ENCODE measurements at places on chromosomes 12 and 14.
A peak's percentile ranks its signal among the peaks of the same experiment; 100 is the strongest.

DNA sequence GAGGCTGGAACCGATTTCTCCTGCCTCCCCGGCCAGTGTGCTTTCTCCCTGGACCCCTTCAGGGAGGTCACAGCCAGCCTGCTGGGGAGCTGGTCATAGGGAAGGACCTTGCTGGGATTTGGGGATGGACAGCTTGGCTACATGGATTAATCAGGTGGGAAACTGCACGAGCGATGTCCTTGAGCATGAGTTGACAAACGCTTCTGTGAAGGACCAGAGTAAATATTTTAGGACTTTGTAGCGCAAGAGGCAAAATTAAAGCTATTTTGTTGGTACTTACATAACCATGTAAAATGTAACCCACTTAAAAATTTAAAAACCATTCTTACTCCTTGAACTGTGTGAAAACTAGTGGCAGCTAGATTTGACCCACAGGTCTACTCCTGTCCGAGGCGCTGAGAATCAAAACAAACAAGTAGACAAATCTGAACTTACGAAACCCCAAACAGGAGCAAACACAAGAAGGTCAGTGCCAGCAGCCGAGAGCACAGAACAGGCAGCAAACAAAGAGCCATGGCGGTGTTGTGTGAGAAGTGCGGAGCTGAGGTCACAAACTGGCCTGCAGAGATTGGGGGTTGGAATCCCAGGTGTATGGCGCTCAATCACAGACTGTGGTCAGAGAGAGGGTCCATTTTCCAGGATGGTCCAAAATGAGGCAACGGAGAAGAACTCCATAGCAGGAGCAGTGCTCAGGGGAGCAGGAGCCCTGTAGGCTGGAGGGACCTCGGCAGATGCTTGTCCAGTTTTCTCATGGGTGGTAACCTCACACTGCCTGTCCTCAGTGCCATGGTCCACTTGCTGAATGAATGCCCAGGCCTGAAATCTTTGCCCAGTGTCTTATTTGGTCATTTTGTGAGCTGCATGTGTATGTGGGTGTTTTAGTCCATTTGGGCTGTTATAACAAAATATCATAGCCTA lies 79.2 kb upstream of the CLMN start:
- DNase-seq, result no peak

DNA sequence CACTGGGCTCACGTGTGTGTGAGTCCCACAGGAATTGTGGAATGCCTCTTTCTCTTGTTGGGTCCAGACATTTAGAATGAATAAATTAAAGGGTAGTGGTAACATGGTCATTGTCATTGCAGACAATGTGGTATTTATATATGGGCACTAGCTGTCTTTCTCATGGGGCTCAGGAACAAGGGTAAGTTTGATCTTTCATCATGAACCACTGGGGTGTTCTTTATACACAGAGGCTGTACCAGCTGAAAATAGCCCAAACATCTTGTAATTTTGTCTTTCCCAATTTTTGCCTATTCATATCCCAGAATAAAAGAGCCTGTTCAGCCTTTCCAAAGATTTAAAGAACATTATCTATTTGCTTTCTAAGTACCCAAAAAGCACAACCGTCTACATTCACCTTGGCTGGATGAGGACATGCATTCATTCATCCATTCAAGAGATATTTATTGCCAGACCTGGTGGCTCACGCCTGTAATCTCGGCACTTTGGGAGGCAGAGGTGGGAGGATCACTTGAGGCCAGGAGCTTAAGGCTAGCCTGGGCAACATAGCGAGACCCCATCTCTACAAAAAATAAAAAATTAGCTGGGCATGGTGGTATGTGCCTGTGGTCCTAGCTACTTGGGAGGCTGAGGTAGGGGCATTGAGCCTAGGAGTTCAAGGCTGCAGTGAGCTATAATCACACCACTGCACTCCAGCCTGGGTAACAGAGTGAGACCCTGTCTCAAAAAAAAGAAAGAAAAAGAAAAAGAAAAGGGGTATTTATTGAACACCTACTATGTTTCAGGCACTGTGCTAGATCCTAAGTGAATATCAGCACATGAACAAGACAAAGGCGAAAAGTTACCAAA lies 4.4 kb upstream of the FOS start:
- no peak for DNase-seq

DNA sequence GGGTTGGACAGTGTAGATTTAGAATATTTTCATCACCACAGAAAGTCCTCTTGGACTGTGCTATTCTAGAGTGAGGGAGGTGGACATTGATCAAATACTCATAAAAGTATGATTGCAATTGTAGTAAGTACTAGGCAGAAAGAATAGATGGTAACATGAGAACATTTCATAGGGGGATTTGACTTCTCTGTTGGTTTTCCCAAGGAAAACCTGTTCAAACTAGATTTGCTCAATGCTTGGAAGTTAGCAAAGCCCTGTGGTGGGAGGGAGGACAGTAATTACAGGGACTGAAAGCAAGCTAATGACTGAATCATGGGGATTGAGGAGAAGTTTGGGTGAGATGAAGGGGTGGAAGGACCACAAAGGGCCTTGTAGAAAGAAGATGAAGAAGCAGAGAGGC lies 24.4 kb upstream of the EID3 start:
- DNase-seq, result no peak

- no peak for DNase-seq
Measured at GRCh38 chr12:121806009-121806545, 2.3 kb downstream of the SETD1B start.

GRCh38 chr12:56151672-56152131 lies 685 bp upstream of the MYL6B start:
- DNase-seq, result peak; percentile 33

DNA sequence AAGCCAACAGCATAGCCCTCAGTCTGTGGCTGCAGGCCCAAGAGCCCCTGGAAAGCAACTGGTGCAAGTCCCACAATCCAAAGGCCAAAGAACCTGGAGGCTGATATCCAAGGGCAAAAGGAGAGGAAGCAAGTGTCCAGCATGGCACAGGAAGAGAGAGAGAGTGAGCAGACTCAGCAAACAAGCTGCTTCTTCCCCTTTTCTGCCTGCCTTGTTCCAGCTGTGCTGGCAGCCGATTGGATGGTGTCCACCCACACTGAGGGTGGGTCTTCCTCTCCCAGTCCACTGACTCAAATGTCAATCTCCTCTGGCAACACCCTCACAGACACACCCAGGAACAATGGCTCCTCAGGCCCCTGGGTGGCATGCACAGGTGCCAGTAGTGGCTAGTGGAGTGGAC lies 33.5 kb downstream of the SMCO2 start:
- DNase-seq, result no peak

DNA sequence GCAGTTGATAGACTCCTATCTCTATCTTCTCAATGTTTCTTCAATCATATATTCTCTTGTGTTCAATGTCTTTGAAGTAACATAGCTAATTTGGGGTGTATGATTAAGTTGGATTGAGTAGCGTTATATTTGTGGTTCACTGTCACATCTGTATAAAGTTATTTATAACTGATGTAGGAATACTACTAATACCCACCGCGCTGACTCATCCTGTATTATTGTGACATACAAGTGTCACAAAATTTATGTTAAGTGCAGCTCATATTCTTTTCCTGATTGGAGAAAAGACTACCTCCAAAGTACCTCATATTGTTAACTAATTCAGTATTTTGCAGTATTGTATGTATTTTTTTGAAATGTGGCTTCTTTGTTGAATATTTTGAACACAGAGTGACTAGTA lies 940.8 kb downstream of the SLC6A15 start:
- DNase-seq, result no peak

GRCh38 chr12:48977290-48978281 lies 536 bp upstream of the WNT1 start:
- DNase-seq, result peak; percentile 54

GRCh38 chr14:71508901-71509300 lies 423.3 kb upstream of the RGS6 start:
- no peak for DNase-seq

DNA sequence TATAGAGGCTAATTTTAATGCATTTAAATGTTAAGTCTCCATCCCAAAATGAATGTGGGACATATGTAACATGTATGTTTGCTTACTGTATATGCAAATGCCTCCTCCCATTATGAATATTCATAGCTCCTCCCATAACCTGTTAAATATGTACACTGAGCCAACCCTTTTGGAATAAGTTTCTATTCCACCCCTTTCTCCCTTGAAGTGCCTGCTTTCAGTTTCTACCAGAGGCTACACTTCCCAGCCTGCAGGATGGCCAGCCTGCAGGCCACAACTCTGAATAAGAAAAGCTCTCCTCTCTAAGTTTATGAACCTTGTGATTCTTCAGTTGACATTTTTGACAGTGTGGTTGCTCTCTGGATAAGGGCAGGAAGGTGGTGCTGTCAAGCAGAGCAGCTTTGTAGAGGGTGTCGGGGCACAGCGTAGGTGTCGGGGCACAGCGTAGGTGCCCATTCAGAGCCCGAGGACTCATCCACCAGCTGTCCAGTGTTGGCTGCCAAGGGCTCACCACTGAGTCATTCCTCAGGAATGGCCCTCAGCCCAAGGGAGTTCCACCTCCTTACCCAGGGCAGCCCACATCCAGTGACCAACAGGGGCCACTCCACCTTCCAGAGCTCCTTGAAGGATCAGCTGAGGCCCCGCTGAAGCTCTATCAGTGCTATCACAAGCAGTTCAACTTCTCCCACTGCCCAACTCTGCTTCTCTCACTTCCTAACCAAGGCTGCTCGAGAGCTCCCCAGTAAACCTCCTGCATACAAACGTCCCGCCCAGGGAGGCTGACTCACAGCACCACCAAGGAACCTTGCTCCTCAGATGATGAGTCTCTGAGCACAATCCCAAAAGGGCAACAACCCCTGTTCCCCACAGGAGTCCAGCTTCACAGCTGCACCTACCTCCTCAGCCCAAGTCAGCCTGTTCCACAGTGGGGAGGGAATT lies 31.4 kb downstream of the VWF start:
- no peak for DNase-seq

DNA sequence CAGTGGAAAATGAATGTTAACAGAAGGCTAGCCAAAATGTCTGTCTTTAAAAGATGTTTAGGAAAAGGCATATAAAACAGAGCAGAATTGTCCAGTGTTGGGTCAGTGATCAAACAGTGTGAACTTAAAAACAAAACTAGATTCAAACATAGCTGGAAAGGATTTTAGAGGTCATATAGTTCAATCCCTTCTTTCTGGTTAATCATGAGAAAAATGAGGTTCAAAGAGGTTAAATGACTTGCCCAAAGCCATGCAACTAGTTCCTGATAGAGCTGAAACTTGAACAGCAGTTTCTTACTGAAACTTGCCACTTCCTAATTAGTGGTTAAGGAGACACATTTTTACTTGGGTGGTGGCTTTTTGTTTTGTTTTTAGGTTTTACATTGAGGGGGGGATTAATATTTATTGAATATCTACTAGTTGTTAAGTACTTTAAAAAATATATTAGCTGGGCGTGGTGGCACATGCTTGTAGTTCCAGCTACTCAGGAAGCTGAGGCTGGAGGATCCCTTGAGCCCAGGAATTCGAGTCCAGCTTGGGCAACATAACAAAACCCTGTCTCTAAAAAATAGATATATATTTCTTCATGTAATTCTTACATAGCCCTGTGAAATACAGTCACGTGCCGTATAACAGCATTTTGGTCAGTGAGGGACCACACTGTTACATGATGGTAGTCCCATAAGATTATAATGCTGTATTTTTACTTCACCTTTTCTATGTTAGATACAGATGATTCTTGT lies 20.4 kb downstream of the ACVR1B start:
- no peak for DNase-seq

DNA sequence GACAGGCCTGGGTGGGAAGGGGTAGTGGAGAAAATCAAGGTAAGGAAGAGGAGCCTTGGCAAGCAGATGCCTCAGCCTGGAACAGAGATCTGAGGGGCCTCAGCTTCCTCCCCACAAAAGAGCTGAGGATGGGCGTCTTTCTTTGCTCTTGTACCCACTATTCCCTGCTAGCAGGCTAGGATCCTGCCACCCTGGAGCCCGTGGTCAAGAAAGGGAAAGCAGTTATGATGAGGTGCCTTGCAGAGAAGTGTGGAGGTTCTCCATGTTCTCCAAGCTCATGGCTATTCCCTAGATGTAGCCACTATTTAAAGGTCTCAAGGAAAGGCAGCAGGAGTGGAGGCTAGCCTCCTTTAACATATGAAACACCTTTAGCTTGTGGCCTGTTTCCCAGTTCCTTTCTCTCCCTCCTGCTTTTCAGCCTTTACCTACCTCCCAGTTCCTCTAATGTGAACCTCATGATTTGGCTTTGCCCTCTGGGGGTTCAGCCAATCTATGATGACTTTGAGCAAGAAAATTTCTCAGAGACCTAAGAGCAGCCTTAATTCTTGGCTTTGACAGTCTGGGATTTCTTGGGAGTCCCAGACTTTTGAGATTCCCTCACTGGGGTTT lies 1.1 kb downstream of the IKZF4 start:
- no peak for DNase-seq

- DNase-seq, result no peak
Measured at GRCh38 chr12:68389305-68389704, 57.1 kb upstream of the MDM1 start.

DNA sequence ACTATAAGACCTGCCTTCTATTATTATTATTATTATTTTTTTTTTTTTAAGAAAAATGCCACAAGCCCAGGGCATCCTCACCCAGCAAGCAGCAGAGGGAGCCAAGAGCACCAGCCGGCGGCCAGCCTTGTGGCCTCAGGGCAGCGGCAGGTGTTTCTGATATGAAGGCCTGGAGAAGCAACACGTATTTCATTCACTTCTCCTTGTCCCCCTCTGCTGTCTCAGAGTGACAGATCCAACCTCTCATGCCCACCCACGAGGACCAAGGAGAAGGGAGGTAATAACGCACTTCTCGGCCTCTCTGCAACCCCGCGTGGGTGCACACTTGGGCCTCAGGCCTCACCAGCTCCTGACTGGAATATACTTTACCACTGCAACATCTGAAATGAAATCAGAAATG lies 25.4 kb downstream of the CDC42BPB start:
- DNase-seq, result no peak

DNA sequence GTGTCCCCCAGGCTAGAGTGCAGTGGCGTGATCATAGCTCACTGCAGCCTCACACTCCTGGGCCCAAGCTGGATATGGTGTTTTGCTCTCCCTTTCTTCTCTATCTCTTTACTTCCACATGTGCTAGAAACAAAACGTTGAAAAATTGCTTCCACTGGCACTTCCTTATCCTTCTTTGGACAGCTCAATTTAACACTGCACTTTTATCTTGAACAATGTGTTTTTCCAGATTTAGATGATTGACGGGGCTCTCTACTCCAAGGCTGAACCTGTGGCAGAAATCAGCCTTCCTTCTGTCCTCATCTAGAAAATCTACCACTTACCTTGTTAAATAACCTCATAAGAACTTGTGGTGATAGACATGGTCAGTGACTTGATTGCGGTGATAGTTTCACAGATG lies 165.1 kb downstream of the DAD1 start:
- DNase-seq, result no peak

GRCh38 chr12:21690704-21691368 lies 33.2 kb upstream of the LDHB start:
- DNase-seq, result no peak

DNA sequence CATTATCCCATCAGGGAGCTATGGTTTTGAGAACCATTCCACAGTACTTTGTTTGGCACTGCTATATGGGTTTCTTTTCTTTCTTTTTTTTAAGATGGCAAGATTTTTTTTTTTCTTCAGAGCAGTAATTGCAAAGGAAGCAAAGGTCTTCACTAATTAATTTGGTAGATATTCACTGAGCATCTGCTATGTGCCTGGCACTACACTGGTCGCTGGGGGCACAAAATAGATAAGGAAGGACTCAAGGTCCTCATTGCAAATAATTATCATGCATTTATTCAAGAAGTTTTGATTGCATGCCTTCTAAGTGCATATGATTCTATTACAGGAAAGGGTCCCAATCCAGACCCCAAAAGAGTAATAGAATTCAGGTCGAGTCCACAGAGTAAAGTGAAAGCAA lies 10.0 kb upstream of the ATP2A2 start:
- no peak for DNase-seq

GRCh38 chr14:61887628-61888027 lies 125.4 kb downstream of the SNAPC1 start:
- no peak for DNase-seq

GRCh38 chr12:47591361-47591791 lies 114.5 kb downstream of the RPAP3 start:
- DNase-seq, result no peak

Data from stimulated activated CD8-positive, alpha-beta memory T cell treated with anti-CD3 and anti-CD28 coated beads, Interleukin-2, amount 100 ng/mL, for 1 hour (primary cell).